ENCODE measurements at places on chromosomes 13 and 19.

DNA sequence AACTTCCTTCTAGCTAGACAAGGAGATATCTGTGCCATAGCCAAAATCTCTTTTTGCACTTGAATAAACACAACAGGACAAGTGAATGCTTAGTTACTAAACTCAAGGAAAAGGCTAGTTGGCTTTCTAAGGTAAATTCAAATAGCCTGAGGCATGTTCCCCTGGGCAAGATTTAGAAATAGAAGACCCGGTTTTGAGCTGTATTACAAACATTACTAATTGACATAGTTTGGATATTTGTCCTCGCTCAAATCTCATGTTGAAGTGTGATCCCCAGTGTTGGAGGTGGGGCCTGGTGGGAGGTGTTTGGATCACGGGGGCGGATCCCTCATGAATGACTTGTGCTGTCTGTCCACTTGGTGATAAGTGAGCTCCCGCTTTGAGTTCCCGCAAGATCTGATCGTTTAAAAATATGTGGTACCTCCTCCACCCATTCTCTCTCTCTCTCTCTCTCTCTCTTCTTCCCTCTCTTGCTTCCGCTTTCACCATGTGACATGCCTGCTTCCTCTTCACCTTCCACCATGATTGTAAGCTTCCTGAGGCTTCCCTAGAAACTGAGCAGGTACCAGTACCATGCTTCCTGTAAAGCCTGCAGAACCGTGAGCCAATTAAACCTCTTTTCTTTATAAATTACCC, 3.9 kb upstream of the KBTBD6 start:
- no peak for DNase-seq

GRCh38 chr13:63307228-63307627, 1891.6 kb upstream of the PCDH20 start:
- no peak for DNase-seq

DNA sequence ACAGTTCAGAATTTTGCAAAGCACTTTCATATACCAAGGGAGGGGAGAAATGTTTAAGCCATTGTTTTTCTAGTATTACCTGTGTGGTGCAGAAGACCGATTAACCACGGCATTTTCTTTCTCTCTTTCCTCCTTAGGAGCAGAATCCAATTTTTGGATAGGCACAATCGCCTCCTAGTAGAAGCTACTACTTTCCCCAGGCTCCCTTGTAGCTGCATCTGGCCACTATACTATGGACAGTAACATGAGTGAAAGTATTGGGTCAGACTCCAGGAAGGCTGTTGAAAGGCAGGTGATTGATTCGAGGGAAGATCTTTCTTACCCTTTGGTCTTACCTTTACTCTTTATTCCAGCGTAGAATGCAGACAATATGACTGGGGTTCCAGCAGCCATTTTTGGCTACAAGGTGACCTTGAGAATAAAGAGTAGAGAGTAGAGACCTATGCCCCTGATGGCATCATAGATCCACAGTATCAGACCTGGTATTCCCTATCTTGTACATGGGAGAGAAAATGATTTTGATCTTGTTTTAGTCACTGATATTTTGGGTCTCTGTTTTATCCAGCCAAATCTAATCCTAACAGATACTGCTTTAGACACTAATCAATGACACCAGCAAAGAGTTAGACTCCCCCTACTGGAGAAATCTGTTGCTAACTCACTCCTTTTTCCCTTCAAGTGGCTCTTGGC, 77.0 kb downstream of the LRRC63 start:
- no peak for DNase-seq

DNA sequence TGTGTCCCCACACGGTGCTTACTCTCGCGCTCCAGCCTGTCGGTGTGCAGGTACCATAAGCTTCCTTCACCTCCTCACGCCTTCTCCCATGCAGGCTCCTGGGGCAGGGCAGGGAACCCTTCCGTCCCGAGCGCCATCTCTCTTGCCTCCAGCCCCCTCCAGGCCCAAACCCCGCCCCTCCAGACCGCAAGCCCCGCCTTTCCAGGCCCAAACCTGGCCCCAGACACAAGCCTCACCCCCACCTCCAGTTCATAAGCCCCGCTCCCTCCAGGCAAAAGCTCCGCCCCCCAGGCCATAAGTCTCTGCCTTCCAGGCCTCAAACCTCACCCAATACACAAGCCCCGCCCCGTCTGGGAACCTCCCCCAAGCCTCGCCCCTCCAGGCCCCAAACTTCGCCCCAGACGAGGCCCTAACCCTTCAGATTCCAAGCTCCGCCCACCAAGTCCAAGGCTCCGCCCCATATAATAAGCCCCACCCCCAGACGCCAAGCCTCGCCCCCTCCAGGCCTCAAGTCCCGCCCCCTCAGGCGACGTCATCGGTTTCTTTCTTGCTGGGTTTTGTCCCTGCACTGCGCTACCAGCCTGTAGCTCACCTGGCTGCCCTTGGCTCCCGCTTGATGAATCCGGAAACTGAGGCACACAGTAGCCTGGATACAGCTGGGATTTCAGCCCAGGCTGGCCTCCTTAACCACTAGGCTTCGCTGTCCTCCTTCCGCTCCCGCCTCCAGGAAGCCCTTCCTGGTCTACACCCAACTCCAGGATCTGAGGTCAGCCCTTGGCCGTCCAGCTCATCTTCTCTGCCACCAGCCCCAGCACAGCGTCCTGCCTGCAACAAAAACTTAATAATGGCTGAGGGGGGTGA, 16.1 kb downstream of the MKNK2 start:
- no peak for DNase-seq

DNA sequence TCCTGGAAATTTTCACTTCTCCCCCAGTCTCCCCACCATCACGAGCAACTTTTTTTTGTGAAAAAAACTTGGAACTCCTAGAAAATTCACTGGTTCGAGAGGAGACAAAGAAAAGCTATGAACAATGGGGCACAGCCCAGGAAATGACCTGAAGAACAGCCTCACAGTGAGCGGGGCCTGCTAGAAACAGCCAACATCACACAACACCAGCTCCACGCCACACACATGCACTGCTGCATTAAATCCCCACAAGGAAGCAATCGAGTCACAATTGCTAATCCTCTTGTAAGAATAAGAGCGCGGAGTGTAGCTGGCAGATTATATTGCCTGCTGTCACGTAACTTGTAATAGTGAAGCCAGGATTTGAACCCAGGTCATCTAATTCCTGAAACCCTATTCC, 48.8 kb downstream of the SLC7A1 start:
- no peak for DNase-seq

GRCh38 chr13:33692531-33692930, 125.4 kb upstream of the RFC3 start:
- no peak for DNase-seq

- DNase-seq: no peak
Observed at GRCh38 chr13:111564606-111565005, 244.2 kb downstream of the TEX29 start.

DNA sequence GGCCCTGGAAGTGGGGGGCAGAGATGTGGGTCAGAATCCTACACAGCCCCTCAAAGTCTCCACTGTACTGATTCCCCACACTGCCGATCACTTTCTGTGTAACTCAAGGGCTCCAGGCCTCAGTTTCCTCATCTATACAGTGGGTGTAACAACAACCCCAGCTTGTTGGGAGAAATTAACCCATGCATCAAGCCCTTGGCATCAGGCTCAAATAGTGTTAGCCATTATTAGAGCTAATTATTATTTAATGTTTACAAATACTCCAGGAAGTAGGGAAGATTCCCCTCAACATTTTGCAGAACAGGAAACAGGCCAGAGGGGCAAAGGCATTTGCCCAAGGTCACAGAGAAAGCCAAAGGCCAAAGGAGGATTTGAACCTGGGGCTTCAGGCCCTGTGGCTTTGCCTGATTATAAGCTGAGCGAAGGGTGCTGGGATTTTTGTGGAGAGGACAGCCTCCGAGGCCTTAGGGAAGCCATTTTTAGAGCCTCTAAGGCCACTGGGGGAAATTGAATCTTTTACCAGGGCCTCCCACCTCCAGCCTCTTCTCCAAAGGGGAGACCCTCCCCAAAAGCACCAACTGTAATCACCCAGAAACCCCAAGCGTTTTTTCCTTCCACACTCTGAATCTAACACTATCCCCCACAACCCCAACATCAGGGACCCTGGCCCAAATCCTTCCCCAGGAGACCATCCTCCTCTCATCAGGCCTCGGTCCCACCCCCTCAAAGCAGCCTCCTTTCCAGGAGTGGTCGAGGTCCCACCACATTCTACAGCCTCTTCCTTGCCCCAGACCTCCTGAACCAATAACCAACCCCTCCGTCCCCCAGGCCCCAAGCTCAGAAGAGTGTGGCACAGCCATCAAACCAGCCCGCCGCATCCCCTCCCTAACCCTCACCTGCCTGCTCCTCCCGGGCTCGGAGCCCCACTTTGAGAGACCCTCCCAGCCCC, 1.1 kb downstream of the FKBP8 start:
- DNase-seq: no peak

GRCh38 chr19:9981406-9982260, 28.7 kb downstream of the COL5A3 start:
- DNase-seq: no peak

DNA sequence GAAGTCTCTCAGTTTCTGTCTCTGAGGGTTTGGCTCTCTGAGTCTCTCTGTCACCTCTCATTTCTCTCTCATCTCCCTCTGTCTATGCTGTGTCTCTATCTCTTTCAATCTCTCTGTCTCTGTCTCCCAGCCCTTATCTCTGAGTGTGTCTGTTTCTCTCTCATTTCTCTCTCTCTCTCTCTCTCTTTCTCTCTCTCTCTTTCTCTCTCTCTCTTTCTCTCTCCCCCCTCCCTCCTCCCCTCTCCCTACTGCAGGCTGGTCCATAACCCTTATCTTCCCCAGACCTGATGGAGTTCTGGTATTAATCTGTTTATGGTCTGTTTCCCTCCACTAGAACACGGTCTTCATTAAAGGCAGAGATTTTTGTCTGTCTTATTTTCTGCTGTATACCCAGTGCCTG, 1.3 kb upstream of the PVR start:
- no peak for DNase-seq

DNA sequence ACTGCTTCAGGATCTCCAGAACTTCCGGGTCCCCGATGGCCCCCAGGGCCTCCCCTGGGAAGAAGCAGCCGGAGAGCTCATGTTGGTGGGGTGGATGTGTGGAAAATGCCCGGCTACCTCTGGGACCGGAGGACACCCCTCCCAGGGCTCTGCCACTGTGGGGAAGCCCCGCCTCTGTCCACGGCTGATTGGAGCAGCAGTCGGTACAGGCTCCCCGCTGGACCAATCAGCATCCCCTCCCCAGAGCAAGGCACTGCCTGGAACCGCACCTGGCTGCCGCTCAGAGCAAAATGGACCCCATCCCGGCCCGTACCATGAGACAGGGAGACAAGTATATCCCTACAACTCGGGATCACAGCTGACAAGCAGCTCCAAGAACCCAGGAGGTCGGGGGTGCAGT, 6.4 kb downstream of the DOHH start:
- DNase-seq: no peak

DNA sequence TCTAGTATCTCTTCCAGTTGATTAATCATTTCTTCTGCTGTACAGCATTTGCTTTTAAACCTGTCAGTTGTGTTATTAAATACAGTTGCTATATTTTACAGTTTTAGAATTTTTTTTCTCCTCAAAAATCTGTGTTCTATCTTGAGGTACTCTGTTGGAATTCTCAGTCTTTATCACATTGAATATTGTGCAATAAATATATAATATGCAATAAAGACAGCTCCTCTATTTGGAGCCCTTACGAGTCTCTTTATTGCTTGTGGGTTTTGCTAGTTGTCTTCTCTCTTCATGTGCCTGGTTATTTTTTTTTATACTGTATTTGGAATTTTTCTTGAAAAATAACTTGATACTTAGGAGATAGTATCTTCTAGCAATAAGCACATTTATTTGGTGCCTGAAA, 51.7 kb downstream of the CDK8 start:
- no peak for DNase-seq

DNA sequence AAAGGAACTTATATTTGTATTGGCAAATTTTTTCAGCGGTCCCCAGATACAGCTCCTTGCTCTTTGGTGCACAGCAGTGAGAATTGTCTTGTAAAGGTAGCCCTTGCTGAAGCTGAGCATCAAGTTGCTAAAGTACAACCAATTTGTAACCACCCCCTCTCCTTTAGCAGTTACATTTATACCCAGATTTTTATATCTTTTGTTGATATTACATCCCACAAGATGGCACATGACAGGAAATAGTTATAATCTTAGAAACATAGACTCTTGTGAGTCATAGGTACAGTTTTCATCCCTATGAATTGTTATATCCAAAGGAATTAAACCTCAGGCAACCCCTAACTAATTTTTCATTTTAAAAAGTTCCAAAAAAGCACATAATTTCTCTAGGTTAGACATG, 523.0 kb upstream of the SLITRK1 start:
- DNase-seq: no peak

DNA sequence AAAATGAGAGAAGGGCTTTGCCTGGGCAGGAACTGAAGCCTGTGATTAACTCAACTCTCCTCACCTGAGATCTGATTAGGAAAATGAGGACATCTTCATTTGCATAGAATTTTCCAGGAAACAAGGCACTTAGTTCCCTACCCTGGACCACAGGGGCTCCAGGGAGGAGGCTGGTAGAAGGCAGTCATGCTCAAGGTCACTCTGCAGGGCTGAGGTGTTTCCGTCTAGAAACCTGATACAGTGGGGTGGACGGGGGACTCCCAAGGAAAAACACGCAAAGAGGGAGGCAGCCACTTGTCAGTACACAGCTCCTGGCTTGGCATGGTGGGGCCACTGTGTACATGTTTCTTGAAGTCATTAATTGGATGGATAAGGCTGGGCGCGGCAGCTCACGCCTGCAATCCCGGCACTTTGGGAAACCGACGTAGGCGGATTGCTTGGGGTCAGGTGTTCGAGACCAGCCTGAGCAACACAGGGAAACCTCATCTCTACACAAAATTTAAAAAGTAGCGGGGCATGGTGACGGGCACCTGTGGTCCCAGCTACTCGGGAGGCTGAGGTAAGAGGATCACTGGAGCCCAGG, 6.0 kb downstream of the KLK14 start:
- DNase-seq: no peak

DNA sequence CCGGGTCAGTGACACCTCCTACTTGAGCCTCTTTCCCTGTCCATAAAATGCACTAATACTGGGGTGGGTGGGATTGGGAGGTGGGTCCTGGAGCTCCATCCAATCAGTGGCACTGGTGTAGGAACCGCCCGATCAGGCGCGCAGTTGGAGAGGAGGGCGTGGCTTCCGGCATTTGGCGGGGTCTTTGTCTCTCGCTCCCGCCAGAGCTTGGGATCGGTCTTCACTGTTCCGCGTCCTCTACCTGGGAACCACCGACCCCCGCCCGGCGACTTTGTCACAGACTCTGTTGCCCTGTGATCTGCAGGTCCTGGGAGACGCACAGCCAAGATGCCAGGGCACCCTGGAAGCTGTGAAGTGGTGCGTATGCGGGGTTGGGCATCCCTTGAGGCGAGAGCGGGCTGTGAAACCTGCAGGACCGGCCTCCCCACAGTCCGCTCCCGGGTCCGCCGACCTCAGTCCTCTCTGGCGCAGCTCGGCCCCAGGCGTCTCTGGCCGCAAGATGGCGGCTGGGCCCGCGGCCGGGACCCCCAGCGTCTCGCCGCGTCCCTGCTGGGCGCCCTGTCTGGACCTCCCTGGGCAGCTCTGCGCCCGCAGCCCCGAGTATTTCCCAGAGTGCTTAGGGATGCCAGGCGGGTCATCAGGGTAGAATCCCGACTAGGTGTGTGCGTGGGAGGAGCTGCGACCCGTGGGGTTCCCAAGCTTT, 41.6 kb upstream of the ZNF730 start:
- DNase-seq: no peak

Measured in stimulated activated CD8-positive, alpha-beta memory T cell treated with anti-CD3 and anti-CD28 coated beads, Interleukin-2, amount 100 ng/mL, for 1 hour (primary cell).